ENCODE measurements at places on chromosomes 2 and 18.

DNA sequence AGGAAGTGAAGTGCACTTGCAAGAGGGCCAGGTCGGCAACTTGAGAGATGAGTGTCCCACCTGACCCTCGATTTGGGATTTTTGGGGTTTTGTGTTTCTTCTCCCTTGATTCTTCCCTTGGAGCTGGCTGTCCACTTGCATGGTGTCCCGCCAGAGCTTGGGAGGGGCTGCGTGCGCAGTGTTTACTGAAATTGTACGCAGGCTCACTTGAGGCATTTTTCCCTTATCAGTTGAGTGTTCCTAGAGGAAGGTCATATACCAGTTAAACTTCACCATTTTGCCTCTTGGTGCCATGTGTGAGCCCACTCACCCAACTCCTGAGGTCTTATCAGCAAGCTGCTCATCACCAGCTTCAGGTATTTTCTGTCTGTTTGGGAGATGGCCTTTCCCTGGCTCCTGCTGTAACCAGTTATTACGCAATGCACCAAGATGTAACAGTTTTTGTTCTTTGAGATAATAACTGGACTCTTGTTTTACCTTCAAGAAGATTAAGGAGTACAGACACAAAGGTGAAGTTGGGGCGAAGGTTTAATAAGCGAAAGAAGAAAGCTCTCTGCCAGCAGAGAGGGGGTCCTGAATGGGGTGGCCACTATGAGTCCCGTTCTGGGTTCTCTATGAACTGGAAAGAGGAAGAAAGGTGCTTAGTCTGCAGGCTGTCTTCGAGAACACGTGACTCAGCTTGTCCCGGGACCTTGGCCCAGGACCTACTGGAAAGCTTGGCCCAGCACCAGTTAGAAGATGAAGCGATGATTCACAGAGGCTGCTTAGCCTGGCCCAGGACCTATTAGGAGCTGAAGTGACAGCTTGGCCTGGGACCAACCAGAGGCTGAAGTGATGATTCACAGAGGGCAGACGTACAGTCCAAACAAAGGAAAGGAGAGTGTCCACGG lies 21.5 kb upstream of the TXNL4A start:
- DNase-seq: no peak

- no peak for DNase-seq
Measured at GRCh38 chr18:61402726-61403125, 69.5 kb downstream of the CDH20 start.

DNA sequence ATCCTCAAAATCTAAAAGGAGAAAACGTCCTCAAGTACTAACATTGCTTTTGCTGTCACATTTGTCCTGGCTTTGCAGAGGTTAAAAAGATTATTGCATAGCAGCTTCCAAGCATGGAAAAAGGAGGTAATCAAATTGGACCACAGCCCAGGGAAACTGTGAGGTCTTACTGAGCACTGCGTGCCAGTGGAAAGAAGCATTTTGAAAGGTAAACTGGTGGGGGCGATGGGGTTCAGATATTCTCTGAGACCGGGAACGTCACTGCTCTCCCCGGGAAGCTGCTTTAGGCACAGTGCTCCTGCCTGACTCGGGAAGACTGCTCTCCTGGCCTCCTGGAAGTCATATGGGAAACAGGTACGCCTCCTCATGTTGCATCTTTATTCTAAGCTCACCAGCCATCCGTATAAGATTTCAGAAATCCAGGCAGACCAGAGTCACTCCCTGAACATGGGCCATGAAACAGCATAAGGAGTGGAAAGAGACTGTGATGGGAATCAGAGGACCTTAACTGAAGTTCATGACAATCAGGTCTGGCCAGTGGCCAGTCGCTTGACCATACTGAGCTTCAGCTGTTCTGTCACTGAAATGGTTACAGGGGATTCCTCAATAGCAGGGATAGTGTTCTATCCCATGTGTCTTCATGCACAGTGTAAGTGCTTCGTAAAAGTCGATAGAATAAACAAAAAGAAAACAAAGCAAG lies 284.1 kb downstream of the TRIB2 start:
- no peak for DNase-seq

DNA sequence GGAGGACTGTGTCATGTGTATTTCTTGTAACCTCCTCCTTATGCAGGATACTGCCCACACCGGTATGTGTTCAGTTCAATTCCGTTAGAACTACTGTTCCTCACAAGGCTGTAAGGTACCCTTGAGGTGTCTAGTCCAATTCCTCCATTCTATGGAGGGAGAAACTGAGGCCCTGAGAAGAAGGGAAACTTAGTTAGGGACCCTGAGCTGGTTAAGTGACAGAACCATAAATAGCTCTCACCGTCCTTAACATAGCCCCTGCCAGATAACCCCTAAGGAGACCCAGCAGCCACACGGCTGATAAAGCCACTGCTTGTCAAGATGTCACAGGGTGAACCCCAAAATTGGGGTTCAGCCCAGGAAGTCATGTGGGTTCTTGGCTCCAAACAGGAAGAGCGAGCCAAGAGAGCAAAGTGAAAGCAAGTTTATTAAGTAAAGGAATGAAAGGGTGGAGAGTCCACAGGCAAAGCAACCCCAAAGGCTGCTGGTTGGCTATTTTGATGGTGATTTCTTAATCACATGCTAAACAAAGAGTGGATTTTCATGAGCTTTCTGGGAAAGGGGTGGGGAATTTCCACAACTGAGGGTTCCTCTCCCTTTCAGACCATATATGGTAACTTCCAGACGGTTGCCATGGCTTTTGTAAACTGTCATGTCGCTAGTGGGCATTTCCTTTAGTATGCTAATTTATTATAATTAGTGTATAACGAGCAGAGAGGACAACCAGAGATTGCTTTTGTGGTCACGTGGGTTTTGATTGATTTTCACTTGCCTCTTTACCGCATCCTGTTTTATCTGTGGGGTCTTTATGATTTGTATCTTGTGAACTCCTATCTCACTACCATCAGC lies 83.4 kb upstream of the RTN4 start:
- DNase-seq: no peak

DNA sequence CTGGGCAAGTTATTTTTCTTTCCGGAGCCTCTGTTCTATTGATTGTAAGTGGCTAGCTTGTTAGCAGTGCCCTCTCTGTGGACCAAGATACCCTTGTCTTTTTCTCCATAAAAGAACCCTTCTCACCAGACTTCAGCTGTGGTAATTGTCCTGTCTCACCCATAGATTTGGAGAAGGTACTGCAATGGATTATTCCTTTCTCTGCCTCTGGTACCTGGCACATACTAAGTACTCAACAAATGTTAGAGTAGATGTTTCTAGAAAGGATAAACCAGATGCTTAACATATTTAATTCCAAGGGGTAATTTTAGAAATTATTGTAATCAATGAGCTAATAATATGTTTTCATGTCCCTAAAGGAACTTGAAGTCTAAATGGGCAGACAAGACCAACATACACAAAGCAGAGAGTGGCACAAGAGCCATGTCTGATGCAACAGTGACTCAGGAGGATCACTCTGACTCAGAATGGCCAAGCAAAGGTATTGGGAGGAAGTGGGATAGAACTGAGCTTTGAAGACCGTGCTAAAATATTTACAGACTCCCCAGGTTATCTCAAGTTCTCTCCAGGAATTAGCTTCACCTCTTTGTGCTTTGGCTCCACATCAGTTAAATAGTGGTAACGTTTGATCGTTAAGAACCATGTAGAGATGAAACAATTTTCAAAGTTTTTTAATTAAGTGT lies 129.7 kb upstream of the OSR1 start:
- DNase-seq: no peak

DNA sequence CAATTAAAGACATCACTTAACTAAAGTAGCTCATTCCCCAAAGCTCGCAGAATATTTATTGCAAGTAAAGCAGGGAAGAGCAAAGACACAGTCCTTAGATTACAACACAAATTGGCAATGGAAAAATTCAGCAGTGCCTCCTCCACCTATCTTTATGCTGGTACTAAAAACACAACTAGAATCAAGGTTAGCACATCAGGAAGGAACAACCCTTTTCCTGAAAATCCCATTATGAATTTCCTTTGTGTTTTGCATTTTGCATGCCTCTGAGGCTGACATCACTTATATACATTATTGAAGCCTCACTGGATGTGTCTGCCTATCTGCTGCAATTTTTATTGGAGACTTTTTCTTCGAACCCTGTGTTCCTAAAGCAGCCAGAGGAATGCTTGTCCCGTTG lies 193.8 kb upstream of the STK17B start:
- DNase-seq: no peak

- DNase-seq: peak; percentile 47
Measured at GRCh38 chr2:48131539-48132270, 225.4 kb upstream of the FBXO11 start.

DNA sequence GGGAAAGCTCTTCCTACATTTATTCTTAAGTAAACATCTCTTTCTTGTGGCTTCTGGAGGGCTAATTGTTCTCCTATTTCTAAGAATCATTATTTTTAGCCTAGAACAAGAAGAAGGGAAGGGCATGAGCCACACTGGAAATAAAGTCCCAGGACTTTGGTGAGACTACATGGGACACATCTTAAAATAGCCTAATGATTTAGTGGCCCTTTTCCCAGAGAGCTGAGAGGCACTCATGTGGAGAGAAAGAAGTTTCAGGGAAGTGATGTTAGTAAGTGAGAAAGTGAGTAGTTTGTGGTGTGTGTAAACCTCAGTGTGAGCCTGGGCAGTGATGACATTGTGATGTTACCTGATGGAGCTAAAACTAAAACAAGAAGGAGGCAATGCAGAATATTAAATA lies 14.6 kb downstream of the ITGA4 start:
- DNase-seq: no peak

GRCh38 chr2:124258140-124258880 lies 233.2 kb downstream of the CNTNAP5 start:
- DNase-seq: no peak

Measured in right kidney (tissue), 9 donors.